ENCODE measurements at places on chromosomes 7 and 10.

DNA sequence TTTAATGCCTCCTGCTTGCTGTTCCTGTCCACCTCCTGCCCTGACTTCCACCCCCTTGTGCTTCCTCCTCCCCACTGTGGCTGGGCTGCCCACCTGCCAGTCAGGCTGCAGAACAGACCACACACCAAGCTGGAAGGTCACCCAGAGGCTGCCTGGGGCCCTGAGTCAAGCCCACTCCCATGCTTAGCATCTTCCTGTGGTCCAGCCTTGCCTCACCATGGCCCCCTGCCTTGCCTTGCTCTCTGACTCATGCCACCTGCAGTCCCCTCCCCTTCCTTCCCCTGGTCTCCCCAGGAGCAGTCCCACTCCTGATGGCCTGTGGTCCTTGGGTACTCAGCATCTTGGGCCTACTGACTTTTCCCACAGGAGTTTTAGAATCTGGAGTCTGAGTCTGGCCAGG, 2.3 kb downstream of the CLEC2L start:
- no peak for DNase-seq

DNA sequence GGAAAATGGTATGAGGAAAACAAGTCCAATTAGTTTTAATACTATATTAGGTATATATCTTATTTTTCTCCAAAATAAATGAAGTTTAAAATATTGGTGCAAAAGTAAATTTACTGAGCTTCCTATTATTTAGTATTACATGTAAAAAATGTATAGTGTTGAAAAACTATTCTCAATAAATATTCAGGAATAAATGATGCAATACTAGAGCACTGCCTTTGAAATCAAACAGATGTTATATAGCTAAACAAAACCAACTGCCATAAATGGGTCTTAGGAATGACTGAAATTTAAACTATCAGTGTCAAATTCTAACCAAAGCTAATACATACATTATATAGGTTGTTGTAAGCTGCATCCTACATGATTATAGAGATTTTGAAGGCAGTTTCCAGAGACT, 1434.0 kb upstream of the LRRTM3 start:
- no peak for DNase-seq

- DNase-seq = peak; percentile 7
Measured at GRCh38 chr7:38584443-38585210, 46.5 kb downstream of the AMPH start.

GRCh38 chr7:151091988-151092387, 5.7 kb downstream of the AGAP3 start:
- DNase-seq = no peak

DNA sequence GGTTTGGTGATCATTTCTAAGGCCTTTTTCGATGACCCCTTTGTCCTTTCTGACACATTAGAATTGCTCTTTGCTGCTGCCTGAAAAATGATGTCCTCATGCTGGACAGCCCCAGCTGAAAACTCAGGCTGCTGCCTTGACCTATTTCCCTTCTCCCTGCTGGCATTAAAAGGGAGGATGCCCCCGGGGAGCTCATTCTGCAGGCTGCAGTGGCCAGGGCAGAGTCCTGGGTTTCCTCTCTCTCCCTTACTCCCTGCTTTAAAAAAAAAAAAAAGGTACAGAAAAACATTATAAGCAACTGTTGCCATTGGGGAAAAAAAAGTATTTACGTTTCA, 35.4 kb downstream of the LRRC4 start:
- no peak for DNase-seq

DNA sequence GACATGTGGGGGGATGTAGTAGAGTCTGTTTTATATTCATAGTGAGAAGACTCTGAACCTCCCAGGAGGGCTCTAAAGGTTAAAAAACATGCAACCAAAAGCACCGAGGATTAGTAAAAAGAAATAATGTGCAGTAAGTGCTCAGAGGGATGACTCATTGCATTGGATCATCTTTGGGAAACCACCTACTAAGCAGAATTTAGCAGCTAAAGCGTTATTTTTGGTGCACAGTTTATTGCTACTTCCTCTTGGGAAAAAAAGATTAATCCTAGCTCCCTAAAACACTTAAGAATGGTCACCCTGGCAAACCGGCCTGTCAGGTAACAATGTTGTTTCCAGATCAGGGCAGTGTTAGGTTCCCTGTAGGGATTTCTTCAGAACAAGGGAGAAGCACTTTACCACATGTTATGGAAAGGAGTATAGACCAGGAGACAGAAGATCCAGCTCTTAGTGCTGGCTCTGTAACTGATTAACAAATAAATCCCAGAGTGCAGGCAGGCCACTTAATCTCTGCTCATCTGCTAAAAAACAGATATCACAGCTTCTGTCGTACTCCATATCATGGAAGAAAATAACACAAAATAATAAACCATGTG, 44.8 kb upstream of the FAM133B start:
- peak; percentile 92 for DNase-seq

DNA sequence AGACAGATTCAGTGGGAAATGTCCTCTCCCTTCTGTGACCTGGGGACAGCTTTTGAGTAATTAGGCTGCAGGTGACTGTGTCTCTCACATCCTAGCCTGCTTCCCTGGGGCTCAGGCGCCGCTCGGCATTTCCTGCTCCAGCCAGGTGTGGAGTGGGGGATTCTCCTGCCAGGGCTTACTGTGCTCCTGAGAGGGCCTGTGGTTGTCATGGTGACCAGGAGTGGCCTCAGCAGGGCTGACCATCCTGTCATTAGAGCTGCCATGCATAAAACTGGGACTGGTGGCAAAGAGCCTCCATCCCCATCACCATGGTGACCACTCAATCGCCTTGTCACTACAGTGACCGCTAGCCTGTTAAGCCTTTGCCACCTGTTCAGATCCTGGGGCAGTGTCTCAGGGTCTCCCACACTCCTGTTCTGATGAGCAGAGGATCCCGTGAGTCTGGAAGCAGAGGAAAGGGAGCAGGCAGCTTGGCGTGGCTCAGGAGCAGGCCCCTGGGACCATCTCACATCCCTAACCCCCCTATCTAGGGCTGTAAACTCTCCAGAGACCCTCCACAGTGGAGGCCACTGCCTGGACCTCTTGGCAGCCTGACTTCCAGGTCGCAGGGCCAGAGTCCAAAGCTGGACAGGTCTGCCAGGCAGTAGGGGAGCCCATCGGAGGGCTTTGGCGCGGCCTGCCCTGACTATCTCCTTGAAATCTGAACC, at the start of gene GCK:
Gene GCK (minus strand): TSS at position 154 of the 707 bp plus-strand sequence. CDS start 486 bp downstream, outside the sequence.
- DNase-seq = no peak

GRCh38 chr7:114986190-114987180, 64.6 kb downstream of the MDFIC start:
- DNase-seq = no peak

DNA sequence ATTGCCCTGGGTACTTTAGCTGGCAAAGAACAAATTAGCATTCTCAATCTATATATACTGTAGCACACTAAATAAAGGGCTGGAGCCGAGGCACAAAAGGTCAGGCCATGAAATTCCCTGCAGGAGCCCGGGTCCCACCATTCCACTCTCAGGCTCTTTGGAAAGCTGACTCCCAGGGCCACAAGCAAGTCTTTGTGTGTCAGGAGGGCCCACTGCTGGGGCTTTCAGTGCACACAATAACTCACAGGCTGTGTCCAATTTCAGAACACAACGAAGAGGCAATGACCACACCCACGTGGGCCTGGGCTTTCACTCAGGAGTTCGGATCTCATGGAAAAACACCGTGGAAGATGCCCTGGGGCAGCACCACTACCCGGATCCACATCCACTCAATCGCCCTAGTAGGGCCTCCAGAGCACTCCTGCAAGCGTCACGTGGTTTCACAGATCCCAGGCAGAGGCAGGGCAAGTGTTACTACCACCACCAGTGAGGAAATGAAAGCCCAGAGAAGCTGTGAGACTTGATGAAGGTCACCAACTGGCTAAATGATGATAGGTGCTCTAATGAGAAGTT, 60.3 kb downstream of the COBL start:
- DNase-seq = no peak

GRCh38 chr7:51706851-51707250, 390.2 kb upstream of the COBL start:
- no peak for DNase-seq

DNA sequence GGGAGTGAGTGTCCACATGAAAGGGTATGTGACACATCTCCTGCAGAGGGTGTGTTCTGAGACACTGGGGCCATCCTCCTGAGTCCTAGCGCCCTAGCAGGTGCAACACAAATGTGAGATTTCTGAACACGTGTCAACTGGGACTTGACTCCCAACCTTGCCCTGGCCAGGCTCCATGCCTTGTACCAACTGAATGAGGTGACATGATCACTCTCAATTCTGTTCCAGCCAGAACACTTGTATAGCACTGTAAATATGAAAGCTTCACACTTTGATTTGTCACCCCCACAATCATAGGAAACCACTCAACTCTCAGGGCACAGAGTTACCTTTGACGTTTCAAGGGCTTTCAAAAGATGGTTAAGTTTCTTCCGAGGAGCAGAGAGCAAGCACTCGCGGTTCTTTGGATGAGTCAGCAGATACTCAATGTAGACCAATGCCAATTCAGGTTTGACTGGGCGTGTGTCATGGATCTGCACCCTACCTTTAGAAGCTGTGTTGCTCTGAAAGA, 48.6 kb downstream of the NCAPG2 start:
- no peak for DNase-seq

- DNase-seq = no peak
Measured at GRCh38 chr7:149325248-149325647, 63.3 kb downstream of the ZNF783 start.

GRCh38 chr7:107386548-107387102, 83.2 kb upstream of the GPR22 start:
- no peak for DNase-seq

DNA sequence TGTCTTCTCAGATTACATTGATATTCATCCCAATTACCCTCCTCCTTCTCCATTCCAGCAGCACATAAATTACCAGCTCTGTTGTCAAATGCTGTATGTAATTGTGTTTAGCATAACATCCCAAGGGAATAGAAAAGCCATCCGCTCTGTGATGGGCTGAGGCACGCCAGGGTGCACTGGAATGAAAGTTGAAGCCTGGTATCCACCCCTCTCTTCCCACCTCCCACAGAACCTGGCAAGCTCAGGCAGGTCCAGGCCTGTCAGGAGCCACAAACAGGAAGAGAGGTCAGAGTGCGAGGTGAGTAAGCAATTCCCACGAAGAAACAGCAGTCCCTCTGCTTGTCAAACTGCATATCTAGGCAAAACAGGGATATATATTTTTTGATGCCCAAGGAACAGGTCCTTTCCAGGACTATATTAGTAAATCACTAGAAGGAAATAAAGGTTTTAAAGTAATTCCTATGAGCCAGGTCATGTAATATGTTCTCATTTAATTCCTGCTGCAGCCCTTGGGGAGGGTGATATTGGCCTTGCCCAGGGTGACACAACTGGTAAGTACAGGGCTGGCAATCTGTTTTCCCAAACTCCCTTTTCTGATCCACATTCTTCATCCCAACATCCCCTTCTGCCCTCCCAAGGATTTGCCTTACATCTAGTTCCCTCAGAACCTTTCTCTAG, 155.6 kb upstream of the GHITM start:
- DNase-seq = peak; percentile 7

- no peak for DNase-seq
Measured at GRCh38 chr10:132064771-132065437, 842 bp upstream of the JAKMIP3 start.

GRCh38 chr7:100081535-100082102, at the start of gene ZNF3:
TSS of gene ZNF3 (minus strand) at chr7:100081723. CDS start at chr7:100077357, 4,366 bp downstream.
- DNase-seq = peak; percentile 99

GRCh38 chr7:131327626-131328376, at the start of gene MKLN1:
TSS of gene MKLN1 (plus strand) at chr7:131327876. CDS start at chr7:131327900, 24 bp downstream.
- peak; percentile 91 for DNase-seq

DNA sequence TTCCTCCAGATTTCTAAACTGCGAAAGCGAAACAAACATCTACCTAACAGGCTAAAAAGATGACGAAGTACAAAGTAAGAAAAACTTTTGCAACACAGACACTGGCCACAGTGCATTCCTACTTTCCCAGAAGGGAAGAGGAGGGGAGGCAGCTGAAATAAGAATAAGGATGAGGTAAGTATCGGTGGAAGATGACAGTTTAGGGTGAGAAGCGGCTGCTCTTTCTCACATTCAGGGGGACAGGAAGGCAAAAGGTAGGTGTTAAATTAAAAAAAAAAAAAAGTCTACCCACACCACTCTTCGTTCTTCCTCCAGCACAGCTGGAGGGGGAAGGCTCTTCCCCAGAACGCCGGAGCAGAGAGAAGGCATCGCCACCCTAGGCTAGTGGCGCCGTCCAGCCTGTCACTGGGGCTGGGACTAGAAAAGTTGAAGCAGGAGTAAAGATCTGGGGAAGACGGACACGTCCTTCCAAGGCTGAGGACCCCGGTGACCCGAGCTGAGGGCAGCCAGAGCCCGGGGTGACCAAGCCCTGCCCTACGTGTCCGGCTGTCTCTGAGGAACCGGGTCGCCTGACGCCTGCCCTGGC, 846 bp downstream of the DNAJC1 start:
- DNase-seq = peak; percentile 57

DNA sequence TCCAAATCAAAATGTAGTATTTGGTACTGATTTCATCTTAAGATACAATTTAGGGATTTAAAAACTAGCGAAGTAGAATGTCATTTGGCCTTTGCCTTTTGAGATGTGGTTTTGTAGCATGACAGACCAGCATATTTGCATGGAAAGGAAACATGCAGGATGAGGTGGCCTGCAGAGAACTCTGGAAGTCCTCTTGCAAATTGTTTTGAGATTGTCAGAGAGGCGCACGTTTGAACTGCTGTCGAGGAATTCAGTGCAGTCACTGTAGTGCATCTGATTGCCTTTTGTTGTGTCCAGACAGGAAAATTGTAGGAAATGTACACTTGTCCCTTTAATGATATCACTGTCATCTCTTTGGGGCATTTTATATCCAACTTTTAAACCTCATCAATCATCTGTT, 136.7 kb downstream of the CELF2 start:
- DNase-seq = no peak
